ENCODE measurements at places on chromosomes 7 and 10. TPM values are rescaled to one million over a fixed set of nuclear protein-coding genes. Genes with fewer than 3 reads are reported as not detected.

- DNase-seq: no peak
Observed at GRCh38 chr10:63133821-63134557, 861 bp downstream of the NRBF2 start.

- no peak for DNase-seq
Observed at GRCh38 chr10:76297780-76298281, 866.4 kb downstream of the LRMDA start.

- no peak for DNase-seq
Observed at GRCh38 chr10:103911021-103911459, 6.9 kb downstream of the STN1 start.

DNA sequence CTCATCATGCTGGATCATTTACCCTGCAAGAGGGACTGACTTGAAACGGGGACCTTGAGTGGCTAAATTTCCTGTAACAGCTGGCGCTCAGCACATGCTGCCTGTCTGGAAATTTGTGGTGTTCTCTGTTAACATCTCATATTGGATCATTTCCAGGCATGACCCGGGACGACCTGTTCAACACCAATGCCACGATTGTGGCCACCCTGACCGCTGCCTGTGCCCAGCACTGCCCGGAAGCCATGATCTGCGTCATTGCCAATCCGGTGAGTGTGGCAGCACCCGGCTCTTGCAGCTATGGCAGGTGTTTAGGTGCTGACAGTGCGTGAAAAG lies 9.9 kb downstream of the MDH2 start:
- DNase-seq: no peak

GRCh38 chr7:20268824-20269223 lies 51.6 kb upstream of the MACC1 start:
- DNase-seq: no peak

DNA sequence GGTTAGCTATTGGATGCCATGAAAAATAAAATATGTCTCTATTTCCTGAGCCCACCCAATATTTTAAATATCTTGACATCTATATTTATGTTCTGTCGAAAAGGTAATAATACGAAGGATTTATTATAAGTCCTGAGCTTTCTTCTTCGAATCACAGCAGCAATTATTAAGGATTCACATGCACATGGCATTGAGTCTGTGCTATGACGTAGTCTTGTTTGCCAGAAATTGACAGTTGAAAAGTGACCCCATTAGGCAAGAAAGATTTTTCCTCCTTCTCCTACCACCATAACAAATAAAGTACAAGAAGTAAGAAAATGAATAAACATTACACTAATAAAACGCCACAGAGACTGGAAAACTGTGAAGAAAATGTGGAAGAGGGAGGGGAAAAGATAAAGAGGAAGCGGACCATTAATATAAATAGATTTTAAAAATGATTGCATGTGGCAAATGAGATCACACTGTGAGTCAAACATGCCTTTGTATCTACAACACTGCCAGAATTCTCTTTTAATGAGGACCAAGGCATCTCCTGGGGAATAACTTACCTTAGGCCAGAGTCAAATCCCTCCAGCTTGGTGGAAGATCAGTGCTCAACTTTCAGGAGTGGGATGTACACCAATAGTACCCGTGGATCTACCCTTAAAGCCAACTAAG lies 21.6 kb downstream of the FZD1 start:
- DNase-seq: no peak

- no peak for DNase-seq
Observed at GRCh38 chr10:100725071-100725471, 20.3 kb upstream of the PAX2 start.

DNA sequence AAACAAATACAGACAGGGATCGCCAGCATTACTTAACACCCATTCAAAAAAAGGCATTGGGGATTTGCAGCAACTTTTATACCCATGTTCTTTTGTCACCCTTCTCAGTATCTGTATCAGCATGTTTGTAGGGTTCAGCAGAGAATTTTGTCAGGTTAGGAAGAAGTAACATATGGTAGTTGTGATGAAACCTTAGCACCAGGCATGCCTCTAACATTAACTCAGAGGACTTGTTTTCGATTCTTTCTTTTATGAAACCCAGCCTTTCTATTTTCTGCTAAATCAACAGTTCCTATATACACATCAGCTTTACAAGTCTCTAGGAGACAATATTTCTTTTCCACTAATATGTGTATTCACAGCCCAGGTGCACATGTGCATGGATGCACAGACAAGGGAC lies 22.4 kb upstream of the HDAC9 start:
- DNase-seq: no peak

PTEN gene
- total RNA-seq: 41.2 TPM

HHEX gene
- total RNA-seq: 76.5 TPM

CCT6A gene
- 154 TPM for total RNA-seq

TAS2R41 gene
- total RNA-seq: not detected

DPY19L1 gene
- total RNA-seq: 27.9 TPM
